ENCODE measurements at places on chromosomes 3 and 15. TPM values are rescaled to one million over a fixed set of nuclear protein-coding genes. Genes with fewer than 3 reads are reported as not detected.

LYZL4 gene
- not detected for total RNA-seq

CMTM7 gene
- total RNA-seq: 3.1 TPM

NUP210 gene
- under 0.01 TPM for total RNA-seq

SPESP1 gene
- total RNA-seq: 4.2 TPM

ZNF592 gene
- 4.1 TPM for total RNA-seq
